BJ (cell line): ENCODE measurements at places on chromosomes 7 and 10.

DNA sequence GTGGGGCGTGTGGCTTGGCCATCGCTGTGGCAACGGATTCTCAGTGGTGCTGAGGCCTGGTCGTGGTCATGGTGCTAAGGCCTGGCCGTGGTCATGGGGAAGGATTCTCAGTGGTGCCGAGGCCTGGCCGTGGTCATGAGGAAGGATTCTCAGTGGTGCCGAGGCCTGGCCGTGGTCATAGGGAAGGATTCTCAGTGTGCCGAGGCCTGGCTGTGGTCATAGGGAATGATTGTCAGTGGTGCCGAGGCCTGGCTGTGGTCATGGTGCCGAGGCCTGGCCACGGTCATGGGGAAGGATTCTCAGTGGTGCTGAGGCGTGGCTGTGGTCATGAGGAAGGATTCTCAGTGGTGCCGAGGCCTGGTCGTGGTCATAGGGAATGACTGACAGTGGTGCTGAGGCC, 327.9 kb downstream of the ADARB2 start:
- DNase-seq, result no peak

DNA sequence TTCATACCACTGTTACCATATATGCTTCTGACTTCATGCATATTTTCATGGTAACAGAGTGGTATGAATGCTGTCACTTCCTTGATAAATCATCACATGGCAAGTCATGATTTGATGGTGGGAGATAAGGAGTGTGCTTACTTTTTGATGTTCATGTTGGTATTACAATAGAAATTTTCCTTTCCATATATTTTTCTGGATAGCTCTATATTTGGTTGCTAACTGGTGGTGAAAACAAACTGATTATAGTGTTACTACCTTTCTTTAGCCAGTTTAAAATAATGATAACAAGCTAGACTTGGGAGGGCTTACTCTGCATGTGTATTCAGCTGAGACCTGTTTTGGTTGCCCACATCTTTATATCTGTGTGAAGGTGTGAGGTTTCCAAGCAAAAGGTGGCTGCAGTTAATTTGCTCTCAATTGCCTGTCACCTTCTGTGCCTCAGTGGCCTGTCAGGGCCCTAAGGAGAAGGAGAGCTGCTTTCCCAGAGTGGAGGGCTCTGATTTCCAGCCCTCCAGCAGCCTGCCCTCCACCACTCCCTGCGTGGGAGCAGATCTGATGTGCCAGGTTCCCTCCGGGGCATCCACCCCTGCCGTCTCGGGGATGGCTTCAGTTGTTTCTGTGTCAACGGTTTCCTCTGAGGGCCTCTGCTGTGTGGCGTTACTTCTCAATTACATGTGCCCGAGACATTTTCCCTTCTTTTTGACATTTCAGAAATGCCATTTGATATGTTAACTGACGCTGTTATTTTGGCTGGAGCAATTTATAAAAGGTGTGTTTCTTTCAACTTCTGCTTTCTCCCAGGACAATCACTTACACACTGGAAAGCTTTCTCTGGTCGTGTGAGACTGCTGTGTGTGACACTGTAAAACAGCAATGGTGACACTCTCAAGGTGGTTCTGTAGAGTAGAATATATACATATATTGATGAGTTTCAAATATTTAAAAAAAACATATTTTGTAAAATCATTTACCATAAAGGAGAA, 107.7 kb upstream of the KLF6 start:
- no peak for DNase-seq

GRCh38 chr10:48289501-48290238, 15.2 kb upstream of the FRMPD2 start:
- DNase-seq, result no peak

DNA sequence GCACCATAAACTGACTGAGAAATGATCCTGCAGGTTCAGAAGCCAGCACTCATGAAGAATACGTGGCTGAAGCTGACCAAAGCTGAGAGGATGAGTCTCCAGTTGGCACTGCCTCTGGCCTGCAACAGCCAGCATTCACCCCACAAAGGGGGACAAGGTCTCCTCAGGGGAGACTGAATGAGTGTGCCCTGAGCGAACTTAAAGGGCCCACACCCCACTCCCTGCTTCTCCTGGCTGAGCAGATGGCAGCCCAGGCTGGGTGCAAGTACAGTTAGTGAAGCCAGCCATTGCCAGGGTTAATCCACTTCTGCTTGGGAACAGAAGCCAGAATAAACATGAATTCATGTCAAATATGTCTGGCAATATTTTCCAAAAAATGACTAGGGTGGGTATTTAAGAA, 98.1 kb downstream of the PPP1R17 start:
- no peak for DNase-seq

DNA sequence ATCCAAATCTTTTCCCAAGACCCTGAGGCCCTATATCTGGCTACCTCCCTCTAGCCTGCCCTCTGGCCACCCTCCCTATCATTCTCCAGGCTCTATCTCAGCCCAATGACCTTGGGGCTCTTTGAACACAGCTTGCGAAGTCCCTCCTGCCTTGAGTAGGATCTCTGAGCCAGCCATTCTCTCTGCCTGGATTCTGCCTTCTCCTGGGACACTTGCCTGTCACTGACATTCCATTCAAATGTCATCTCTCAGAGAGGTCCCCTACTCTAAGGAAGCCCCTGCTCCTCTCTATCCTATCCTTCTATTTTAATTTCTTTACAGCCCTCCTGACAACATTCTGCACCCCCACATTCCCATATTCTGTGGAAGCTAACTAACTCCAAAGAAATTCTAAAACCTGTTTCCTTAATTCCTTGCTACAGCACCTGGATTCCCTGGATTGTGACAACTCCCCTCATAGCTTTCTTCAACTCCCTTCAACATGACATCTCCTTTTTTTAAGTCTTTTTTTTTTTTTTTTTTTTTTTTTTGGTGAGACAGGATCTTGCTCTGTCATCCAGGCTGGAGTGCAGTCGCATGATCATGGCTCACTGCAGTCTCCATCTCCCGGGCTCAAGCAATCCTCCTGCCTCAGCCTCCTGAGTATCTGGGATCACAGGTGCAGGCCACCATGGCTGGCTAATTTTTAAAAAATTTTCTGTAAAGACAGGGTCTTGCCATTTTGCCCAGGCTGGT, 81.0 kb upstream of the ASAH2 start:
- no peak for DNase-seq

DNA sequence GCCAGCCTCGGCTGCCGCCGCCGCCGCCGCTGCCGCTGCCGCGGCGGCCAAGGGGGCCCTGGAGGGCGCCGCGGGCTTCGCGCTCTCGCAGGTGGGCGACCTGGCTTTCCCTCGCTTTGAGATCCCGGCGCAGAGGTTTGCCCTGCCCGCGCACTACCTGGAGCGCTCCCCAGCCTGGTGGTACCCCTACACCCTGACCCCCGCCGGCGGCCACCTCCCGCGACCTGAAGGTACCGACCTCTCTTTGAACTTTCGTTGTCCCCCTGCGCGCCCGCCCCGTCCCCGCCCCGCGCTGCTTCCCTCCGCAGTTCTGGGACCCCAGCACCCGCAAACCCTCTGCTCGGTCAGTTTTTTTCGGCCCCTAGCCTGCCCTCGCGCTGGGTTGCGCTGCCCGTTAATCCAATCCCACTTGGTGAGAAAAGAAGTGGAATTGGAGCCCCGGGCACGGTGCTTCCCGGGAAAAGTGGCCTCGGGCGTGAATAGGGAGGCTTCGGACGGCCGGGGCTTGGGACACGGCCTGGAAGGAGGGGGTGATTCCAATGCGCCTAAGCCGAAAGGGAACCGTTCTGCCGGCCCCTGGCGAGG, 543 bp downstream of the HMX3 start:
- DNase-seq, result no peak

GRCh38 chr7:12322284-12322902, 81.3 kb downstream of the VWDE start:
- no peak for DNase-seq

DNA sequence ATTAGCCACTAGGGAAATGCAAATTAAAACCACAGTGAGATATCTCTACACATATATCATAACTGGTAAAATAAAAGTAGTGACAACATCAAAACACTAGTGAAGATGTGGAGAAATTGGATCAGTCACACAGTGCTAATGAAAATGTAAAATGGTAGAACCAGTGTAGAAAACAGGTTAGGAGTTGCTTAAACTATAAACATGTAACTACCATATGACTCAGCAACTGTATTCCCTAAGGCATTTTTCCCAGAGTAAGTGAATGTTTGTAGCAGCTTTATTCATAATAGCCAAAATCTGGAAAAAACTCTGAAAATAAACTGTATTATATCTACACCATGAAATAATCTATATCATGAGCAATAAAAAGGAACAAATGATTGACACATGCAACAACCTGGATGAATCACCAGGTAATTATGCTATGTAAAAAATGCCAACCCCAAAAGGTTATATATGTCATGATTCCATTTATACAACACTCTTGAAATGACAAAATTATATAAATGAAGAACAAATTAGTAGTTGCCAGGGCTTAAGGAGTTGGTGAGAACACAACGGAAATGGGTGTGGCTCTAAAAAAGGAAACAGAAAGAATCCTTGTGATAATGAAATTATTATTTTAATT, 22.8 kb downstream of the SLC25A40 start:
- no peak for DNase-seq

- no peak for DNase-seq
These were observed 11.3 kb downstream of the C10orf105 start for GRCh38 chr10:71708301-71708703.

GRCh38 chr10:59027975-59028655, 148.3 kb upstream of the PHYHIPL start:
- DNase-seq, result no peak

DNA sequence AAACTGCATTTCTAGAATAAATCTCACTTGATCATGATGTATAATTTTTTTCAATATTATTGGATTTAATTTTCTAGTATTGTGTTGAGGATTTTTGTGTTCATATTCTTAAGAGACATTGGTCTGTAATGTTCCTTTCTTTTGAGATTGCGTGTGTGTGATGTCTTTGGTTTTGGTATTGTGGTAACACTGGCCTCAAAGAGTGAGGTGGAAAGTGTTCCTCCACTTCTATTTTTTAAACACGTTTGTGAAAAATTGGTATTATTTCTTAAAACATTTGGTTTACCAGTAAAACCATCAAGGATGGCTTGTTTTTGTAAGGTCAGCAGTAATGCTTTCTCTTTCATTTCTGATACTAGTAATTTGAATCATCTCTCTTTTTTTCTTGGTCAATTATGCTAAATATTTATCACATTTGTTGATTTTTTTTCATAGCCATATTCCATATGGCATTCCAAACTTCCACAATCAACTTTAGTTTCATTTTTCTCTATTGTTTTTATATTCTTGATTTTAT, 290.2 kb upstream of the CDC14C start:
- no peak for DNase-seq

- DNase-seq, result peak; percentile 94
These were observed at the start of gene HOXA11 for GRCh38 chr7:27185013-27185853. Gene HOXA11 (minus strand): TSS chr7:27185232. CDS start chr7:27185144, 88 bp downstream.

DNA sequence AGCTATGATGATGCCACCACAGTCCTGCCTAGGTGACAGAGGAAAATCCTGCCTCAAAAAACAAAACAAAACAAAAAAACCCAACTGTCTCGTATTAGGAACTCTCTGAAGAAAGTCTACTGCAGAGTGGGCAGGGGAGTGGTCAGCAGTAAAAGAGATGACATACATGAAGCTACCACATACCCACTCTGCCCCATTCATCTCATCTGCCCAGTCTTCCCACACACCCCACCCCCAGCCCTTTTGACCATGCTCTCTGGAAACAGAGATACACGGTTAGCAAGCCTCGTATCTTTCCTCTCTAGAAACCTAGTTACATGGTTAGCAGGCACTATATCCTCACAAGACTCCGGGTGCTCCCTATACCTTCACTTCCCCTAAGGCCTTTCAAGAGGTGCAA, 8.3 kb downstream of the SLC37A3 start:
- DNase-seq, result no peak

DNA sequence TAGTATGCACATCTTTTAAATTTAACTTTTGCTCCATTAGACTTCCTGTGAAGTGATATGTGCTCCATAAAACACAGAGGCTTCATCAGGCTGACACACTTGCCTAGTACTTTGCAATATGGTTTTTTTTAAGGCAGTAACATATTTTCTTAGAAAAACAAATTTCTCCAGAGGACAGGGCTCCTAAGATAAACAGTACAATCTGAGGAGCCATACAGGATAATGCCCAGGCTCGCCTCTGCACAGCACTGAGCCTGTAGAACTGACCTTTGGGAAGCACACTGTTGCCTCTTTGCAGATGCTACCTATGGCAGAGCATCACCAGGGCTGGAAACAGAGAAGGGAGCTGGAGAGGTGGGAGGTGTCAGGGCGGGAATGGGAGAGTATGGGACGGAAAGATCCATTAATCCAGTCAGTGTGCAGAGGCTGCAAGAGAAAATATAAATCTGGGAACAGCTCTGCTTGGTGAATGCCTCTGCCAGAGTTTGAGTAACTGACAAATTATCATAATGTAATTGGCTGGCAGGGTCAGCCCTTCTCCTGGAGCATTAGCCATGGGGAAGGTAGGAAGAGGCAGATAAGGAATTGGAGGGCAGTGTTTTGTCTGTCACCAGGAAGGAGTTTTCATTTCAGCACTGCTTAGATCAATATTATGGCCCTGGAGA, 132.3 kb downstream of the CREB5 start:
- no peak for DNase-seq

- no peak for DNase-seq
These were observed 384.4 kb upstream of the AUTS2 start for GRCh38 chr7:69213878-69214277.

GRCh38 chr7:6646465-6646864, 9.3 kb downstream of the ZNF316 start:
- DNase-seq, result no peak

GRCh38 chr10:111756217-111757061, 427.1 kb downstream of the GPAM start:
- DNase-seq, result no peak

DNA sequence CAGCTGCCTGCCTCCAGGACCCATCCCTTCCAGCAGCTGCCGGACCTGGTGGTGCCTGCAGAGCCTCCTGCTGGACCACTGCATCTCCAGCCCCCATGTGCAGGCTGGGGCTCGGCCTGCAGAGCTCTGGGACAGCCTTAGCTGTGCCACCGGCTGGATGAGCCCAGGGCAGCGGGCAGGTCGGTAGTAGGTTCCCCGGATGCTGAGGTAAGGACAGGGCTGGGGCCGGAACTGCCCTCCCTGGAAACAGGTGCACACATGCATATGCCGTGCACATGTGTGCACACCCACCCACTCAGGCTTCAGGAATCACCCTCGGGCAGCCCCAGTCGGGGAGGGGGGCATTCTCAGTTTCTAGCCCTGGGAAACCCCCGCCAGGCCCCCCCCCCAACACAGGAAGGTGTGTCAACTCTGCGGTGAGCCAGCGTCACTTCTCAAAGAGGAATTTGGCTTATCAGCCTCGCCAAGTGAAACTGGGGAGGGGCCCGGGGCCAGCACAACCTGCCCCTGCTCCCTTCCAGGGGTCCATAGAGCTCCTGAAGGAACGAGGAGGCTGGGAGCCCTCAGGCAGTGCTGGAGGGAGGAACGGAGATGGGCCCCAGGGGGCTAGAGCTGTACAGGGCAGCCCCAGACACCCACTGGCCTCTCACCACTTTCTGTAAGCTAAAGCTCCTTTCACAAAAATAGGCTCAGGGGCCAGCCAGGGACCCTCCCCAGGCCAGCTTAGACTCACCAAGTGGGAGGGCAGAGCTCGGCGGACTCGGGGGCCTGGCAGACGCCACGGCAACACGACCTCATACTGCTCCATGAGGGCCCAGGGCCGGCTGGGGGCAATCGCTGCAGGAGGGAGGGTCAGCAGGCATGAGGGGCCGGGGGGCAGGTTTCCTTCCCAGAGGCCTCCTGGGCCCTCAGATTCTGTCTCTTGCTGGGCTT, 1.7 kb downstream of the ADAM8 start:
- no peak for DNase-seq
